SW480 (cell line): ENCODE measurements at places on chromosomes 13 and 19.
A peak's percentile ranks its signal among the peaks of the same experiment; 100 is the strongest.

GRCh38 chr13:108961542-108962125, 332.2 kb downstream of the MYO16 start:
- DNase-seq, result peak; percentile 80

GRCh38 chr19:11196406-11197287, 698 bp downstream of the KANK2 start:
- DNase-seq, result no peak

- DNase-seq, result no peak
Observed at GRCh38 chr13:113952151-113952982, 21.5 kb downstream of the C13orf46 start.

- DNase-seq, result no peak
Observed at GRCh38 chr19:31352782-31353651, 3.8 kb upstream of the TSHZ3 start.

- DNase-seq, result no peak
Observed at GRCh38 chr13:39414339-39414738, 188.7 kb downstream of the LHFPL6 start.

DNA sequence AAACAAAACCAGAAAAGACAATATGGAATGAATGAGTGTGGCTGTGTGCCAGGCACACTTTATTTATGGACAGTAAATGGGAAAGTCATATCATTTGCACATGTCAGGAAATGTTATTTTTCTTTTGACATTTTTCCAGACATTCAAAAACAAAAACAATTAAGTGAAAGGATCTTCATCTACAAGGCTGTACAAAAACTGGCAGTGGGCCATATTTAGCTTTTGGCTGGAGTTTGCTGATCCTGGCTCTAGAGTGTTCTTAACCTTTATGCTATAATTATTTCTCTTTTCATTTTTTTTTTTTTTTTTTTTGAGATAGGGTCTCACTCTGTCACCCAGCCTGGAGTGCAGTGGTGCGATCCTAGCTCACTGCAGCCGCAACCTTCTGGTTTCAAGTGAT, 6.5 kb upstream of the TNFSF9 start:
- DNase-seq, result no peak

DNA sequence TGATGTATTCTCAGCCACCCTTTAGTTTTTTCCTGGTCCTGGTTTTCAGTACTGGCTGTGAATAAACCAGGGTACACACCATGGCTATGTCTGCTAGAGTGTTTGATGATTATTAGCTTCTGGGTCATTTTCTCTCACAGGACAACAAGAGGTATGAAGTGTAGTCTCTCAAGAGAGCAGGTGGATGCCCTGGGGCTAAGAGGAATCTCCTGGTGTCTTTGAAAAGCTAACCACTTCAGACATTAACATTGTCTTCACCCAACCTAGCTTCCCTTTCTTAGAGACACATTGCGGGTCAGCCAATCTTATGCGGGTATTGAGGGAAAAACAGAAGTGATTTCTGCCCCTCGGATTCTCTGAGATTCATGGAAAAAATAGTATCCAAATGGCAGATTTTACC, 1.6 kb downstream of the ZNF730 start:
- DNase-seq, result no peak

DNA sequence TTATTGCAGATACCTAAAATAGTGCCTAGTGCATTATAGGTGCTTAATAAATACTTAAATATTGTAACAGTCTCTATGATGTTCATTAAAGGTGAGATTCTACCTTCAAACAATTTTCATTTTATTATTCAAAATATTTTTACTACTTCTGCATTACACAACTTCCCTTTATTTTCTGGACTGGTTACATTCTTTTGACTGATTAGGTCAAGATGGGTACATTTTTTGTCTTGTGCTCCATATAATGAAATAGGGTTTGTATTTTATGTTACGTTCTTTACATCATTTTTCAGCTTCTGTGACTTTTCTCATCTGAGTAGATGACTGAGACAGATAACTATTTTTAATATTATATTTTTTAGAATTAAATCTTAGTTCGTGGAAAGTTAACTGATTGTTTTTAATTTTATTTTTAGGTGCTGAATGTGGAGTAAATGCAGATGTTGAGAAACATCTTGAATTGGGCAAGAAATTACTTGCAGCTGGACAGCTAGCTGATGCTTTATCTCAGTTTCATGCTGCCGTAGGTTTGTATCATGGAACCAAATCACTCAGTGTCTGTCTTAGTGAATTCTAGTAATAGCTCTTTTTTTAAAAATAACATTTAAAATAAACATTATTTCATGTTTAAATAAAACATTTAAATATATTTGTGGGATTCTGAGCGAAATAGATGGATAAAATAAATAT, 32.0 kb downstream of the DNAJC3 start:
- DNase-seq, result no peak

- DNase-seq, result peak; percentile 68
Observed at GRCh38 chr13:41222259-41222852, 28.0 kb upstream of the KBTBD7 start.

DNA sequence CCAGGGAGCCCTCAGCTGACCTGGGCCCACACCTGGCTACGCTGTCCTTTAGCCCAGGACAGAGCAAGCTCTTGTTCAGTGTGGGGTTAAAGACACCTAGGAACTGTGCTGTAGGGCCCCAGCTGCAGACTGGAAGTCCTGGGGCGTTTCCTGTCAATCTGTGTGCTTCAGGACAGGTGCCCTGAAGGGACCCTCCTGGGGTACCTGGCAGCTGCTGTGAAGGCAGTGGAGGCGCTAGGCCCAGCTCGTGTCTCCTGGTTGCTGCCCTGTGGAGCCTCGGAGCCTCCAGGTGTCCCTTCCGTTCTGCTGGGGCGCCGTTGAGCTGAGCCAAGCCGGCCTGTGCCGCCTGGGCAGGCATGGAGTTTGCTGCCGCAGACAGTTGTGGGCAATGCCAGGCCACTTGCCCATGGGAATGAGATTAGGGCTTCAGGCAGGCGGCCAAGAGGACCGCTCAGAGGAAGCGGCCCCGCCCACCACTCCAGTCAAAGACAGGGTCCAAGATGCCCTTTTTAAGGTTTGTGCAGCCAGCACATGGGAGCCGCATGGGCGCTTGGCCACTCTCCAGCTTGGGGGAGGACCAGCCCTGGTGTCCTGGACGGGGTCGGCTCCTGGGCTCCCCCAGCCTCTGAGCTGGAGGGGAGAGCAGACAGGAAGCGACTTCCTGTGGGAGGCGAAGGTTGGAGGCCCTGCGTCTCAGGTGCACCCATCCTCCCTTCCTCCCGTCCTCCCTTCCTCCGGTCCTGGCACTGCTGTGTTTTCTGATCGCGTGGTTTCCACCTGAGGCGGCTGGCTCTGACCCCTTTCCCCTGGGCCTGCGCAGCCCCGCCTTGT, 4.0 kb downstream of the PTBP1 start:
- DNase-seq, result no peak

DNA sequence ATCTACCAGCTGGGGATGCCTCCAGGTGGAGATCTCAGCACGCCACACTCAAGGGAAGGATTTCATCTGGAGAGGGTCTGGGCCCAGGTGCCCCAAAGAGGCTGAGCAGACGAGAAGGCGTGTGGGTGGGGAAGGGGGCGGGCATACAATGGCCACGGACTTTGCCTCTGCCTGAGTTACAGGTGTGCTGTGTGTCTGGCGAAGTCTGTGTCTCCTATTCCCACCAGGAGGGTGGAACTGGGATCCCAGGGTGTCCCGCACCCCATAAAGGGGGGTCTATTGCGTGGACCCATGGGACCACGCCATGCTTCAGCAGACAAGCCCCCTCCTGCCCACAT, 3.6 kb downstream of the TLE2 start:
- DNase-seq, result no peak

GRCh38 chr19:6109947-6110346, 353 bp downstream of the RFX2 start:
- no peak for DNase-seq

- DNase-seq, result no peak
Observed at GRCh38 chr13:102863590-102863989, 17.8 kb downstream of the ERCC5 start.

DNA sequence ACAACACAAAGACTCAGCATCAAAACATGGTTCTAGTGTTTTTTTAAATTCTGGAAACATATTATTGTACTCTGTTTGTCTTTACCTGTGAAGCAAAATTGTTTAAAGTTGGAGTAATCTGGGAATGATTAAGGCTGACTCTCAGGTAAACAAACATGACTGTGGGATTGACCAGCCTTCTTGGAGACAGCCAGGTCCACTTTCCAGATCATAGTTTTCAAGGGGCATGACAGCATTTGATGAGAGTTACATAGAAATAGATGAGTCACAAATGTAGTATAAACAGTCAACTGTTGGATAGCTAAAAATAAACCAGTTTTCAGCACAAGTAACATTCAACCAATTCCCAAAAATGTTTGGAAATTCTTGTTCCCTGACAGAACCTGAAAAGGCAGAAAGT, 1680.9 kb downstream of the OLFM4 start:
- no peak for DNase-seq

GRCh38 chr13:37791699-37792098, 77.9 kb downstream of the TRPC4 start:
- DNase-seq, result no peak

- no peak for DNase-seq
Observed at GRCh38 chr13:21343659-21344058, 115.4 kb downstream of the ZDHHC20 start.

GRCh38 chr13:26348966-26349365, 95.0 kb downstream of the CDK8 start:
- DNase-seq, result no peak

DNA sequence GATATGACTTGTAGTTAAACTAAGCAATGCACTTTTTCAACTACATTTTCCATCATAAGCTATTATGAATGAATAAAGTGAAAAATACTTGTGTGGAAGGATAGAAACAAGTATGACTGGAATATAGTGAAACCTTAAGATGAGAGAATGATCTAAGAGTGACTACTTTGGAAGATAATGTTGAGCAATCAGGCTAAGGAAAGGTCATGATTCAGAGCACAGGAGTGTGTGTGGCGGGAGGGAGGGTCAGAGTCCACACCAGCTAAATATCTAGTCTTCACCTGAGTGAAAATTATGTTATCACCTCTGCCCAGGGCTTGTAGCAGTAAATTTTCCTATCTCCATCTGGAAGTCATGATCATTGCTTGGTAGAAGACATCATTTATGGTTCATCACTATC, 833.4 kb upstream of the ATXN8OS start:
- DNase-seq, result peak; percentile 0

GRCh38 chr13:75469047-75469446, 12.9 kb downstream of the TBC1D4 start:
- DNase-seq, result no peak

- no peak for DNase-seq
Observed at GRCh38 chr13:75225288-75226032, 256.5 kb downstream of the TBC1D4 start.

DNA sequence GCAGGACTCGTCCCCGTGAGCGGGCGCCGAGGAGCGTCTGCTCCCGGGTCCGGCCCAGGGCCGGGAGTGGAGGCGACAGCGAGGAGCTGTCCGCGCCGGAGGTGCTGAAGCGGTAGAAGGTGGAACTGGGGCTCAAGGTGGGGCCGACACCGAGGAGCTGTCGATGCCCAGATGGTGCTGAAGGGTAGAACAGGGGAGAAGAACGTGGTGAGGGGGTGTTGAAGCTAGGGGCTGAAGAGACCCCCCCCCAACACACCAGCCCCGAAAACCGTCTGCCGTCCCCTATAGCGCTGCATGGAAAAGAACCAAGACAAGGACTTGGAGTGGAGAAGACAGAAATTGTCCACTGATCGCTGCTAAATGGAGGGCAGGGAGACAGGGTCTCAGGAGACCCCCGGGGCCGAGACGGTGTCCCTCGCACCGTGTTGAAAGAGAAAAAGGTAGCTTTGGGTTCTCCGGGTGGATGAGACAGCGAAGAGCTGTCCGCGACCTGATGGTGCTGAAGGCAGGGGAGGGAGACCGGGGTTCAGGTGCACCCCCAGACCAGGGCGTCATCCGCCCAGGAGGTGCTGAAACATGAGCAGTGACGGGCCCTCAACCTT, 7.1 kb upstream of the PDE4C start:
- no peak for DNase-seq

DNA sequence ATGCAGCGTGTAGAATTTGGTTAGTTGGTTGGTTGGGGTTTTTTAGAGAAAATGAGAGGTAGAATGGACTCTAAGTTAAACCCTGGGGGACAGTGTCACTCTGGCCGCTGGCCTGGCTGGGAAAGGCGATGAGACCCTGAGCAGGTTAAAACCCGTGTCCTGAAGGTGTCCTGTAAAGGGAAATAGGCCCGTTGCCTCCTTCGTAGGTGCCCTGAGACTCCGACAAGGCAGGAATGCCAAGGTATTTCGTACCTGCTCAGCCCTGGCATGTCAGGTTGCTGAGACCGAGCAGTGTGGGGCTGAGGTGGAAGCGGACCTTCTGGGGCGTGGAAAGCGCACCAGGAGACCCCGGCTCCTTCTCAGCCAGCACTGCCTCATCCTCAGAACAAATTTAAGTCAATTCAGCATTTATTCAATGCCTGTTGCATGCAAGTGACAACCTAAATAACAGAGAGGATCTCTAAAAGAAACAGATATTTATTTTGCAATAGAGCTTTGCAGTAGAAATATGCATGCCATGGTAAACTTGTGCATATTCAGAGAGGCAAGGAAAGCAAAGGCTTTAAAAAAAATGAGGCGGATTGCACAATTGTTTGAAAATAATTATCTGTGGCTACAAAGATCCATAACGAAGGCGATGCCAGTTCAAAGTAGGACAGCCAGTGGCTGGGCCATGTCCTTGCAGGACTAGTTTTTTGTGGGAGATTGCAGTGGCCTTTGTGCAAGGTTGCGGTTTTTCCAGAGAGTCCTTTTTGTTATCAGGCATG, 1.4 kb upstream of the RAB20 start:
- no peak for DNase-seq

DNA sequence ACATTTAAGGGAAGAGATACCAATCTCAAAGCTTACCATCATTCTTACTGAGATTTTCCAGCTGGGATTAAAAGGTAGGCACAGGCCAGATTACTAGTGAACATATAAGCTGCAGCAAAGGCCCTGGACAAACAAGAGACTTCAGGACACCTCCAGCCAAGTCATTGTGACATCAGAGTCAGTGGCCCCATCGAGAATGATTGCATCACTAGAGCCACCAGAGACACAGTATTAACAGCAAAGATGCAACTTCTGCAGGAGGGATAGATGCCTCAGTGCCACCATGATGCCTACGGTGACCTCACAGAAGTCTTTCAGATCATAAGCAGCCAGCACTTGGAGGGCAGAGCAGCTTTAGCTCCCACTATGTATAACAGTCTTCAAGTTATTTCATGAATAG, 8.6 kb downstream of the RUBCNL start:
- DNase-seq, result no peak

DNA sequence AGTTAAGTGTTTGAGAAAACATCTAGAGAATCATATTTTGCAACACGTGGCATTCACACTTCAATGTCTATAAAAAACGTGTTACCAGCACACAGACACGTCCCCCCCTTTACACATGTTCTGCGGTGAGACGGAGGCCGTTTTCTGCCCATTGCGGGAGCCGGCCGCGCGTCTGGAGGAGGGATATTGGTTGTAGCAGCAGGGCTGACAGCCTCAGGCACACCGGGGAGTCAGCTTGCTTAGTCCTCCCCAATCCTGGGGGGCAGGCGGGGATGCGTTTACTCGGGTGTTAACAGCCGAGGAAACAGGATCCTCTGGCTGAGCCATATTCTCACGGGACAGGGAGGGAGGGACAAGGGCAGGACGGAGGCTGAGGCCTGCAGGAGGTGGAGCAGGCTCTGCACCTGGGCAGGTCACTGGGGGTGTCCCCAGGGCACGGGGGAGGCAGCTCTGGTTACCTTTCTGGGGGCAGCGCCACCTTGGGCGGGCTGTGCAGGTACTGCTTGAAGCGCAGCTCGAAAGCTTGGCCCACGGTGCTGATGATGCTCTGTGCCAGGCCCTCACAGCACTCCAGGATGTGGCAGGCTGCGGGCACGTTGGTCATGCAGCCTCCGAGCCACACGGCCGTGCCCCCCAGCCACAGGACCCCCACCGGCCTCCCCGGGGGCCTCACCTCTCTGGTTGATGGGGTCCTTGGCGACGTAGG, 25.0 kb downstream of the SHC2 start:
- DNase-seq, result no peak
